NB4 (cell line): ENCODE measurements at places on chromosomes 11 and 22.

DNA sequence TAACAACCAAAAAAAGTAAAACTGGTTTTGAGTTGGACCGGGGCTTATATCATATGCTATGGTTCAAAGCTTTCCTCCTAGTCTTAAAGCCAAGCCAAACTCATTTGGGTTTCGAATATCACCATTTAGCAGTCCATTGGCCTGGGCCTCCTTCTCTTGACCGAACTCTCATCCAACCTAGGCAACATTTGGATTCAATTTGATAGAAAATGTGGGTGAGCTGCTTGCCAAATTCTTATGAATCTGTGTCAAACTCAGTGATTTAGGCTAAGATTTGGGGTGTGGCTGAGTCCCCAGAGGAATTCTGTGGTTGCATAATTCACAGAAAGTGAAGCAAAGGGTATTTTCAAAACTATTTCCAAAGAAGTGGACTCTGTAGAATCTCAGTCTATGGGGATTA, 83.7 kb downstream of the BLID start:
- DNase-seq = no peak

DNA sequence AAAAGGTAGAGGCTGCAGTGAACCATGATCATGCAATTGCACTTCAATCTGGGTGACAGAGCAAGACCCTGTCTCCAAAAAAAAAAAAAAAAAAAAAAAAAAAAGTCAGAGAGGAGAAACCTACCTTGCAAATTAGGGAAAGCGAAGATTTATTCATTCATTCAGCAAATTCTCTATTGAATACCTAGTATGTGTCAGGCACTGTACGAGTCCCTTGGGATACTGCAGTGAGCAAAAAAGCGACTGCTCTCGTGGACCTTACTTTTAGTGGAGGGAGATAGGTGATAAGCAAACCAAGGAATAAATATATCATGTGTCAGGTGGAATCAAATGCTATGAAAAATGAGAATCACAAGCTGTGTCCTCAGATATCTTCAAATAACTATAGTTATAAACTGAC, 101.3 kb downstream of the STIM1 start:
- DNase-seq = no peak

DNA sequence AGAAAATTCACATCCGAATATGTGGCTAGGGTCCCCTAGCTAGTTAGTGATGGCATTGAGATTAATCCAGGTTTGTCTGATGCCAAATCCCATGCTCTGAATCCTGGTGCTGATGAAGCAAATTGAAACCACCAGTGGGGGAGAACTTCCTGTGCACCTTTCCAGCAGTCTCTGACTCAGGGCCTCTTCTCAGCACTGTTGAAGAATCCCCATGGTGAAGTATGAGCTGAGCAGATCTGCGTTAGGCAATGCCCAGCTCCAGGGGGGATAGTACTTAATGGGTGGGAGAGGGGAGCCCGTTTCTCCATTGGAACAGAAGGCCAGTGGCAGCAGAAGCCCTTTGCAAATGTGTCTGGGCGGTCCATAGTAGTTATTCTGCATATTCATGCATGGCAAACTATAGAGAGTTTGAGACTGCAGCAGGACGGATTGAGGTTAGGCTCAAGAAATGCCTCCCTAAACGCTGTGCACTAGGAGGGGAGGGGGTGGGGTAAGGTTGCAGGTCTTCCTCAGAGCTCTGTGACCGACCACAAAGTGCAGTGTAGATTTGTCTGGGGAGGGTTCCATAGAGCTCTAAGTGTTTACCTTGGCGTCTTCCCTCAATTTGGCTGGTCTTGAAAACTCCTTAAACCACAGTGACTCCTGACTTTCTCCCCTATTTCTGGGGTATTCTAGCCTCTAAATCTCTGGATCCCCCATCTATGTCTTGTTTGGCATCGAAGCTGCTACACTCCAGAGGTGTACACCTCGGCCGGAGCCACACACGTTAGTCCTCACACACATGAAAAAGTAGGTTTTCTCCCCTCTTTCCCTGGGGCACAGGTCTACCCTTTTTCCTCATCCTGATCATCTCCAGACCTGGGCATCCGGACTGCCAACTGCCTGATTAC, 4.8 kb downstream of the POU2F3 start:
- peak; percentile 40 for DNase-seq

DNA sequence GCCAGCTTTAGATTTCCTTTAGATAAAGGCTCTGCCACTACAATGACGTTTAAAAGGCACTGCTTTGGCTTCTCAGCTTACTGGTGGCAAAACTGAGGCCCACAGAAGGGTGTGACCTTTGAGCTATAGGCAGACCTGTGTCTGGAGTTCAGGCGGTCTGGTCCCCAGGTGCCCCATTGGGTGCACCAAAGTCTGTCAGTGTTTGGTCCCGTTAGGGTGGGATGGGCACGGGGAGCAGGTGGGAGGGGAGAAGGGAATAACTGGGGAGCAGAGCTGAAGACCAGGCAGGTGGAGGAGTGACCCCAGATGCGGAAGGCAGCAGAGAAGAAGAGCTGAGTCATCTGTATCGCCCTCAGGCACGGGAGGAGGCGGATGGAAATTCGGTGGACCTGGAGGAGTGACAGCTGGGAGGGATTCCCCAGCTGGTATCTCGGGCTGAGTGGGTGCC, 45.3 kb upstream of the GCAT start:
- DNase-seq = peak; percentile 28

DNA sequence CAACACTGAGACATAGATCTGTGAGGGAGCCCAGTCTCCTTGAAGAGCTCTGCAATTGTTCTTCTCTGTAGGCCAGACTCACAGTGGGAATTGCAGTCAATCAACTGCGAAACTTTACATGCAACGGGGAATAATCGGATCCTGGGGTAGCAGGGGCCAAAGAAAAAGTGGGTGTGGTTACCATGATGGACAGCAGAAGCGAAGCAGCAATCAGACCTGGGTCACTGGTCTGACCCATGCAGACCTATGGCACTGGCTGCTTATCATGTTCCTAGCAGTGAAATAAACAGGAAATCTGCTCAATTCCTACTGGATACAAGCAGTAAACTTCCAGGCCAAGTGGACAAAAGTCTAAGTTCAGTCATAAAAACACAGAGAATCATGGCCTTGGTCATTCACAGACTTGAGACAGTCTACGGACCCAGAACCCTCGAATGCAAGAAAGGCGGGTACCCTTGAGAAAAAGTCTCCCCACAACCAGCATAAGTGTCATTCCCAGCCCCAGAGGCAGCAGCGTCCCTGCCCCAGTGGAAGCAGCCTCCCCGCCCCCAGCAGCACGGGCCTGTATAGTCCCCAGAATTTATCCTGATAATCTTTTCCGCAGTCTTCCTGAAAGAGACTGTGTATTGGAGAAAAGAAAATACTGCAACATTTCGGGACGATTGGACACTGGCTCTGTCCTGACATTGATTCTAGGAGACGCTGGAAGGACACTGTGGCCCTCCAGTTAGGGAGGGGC, 34.6 kb downstream of the ASCL2 start:
- no peak for DNase-seq

- DNase-seq = no peak
These were observed 132.7 kb downstream of the CASP12 start for GRCh38 chr11:104765401-104766095.
